ENCODE measurements at places on chromosomes 3 and 15.
A peak's percentile ranks its signal among the peaks of the same experiment; 100 is the strongest.

DNA sequence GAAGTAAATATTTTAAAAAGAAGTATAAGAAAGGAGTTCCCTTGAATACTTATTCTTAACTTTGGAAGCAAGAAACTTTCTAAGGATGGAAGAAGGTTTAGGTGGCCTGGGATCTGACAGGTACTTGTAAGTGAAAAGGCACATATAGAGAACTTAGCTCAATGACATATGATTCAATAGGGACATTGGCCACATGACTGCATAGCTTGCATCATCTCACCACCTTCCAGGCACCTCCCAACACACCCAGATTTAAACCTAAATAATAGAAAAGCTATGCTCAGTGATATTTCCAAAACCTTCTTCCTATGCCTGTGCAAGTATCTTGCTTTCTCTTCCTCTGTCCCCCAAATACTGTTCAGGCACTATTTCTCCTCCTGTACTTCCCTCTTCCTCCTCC is 4.7 kb upstream of the P2RY1 start:
- peaks cover 17% of the 10 kb centered on the region for H3K27me3 ChIP-seq
- H3K27ac ChIP-seq: no peak overlapping the region
- no peaks in the 10 kb centered on the region for H3K36me3 ChIP-seq
- no peaks in the 10 kb centered on the region for H3K4me1 ChIP-seq

- no peaks in the 10 kb centered on the region for H3K27me3 ChIP-seq
- H3K27ac ChIP-seq: peak overlapping the region; percentile 74
- peaks cover 17% of the 10 kb centered on the region for H3K4me1 ChIP-seq
- peak overlapping the region; percentile 79 for H3K4me3 ChIP-seq
- no peak for ATAC-seq
- peaks cover 23% of the 10 kb centered on the region for H3K36me3 ChIP-seq
These were observed 2.4 kb downstream of the GCHFR start for GRCh38 chr15:40766194-40766815.

DNA sequence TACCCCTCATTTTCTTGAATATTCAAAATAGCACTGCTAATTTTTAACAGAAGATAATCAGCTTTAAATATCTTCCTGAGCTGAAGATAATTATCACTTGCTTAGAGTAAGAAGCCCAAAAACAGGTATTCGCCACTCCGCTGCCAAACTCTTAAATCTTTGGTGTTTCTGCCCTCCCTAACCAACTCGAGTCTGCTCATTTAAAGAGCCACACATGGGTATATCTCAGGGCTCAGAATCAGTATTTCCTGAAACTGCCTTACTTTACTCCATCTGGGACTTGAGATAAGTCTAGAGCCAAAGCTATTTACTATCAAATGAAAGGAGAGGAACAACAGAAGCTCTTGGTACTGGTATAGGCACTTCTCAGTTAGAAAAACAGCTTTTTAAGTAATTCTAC is 10.8 kb downstream of the PDCD10 start:
- H3K27me3 ChIP-seq: no peaks in the 10 kb centered on the region
- H3K27ac ChIP-seq: no peak overlapping the region

DNA sequence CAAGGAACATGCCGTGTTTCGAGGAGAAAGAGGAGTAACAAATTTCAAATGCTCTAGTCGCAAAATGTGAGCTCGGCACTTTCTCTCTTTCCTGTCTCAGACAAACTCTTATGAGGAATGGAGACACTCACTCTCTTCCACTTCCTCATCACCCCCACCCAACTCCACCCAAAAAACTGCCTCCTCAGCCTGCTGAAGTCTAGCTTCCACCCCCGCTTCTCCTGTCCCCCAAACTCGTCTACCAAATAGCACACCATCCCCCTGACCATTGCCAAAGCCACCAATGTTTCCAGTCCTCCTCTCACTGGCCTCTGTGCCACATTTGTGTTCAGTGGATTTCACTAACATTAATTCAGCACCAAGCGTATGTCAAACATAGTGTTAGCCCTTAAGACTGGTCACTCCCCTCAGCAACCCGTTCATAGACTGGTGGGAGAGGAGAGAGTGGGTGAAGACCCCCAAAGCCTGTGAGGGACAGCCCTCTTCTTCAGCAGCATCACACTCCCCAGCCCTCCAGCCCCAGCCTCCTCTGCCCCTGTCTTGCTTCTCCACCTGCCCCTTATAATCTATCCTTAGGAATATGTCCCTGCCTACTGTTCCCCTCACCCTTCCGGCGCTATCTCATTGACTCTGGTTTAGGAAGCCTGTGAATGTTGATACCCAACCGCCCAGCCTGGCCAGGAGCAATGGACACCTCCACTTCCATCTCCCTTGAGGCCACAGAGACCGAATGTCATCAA is 77.3 kb downstream of the FAM174B start:
- no peak for ATAC-seq
- no peak overlapping the region for H3K4me3 ChIP-seq
- H3K27me3 ChIP-seq: peaks cover 24% of the 10 kb centered on the region
- H3K36me3 ChIP-seq: no peaks in the 10 kb centered on the region
- no peaks in the 10 kb centered on the region for H3K4me1 ChIP-seq

DNA sequence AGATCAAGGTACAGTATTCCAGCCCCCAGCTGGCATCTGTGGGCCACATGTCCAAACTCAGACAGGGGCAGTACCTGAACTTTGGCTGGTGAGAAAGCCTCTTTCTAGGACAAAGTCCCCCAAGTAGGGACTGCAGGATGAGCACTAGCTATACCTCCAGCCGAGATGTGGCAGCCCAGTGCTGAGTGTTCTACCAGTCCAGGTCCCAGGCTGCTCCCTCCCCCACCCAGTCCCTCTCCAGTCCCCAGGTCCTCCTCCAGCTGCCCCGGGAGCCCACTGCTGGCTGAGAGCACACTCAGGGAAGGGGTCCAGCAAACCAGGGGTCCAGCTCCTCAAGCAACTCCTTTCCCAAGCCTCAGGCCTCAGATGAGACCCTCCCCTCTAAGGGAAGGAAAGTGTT is 1.5 kb downstream of the SLC26A6 start:
- H3K27me3 ChIP-seq: no peaks in the 10 kb centered on the region
- no peak for ATAC-seq
- peak overlapping the region; percentile 77 for H3K4me3 ChIP-seq
- peaks cover 4% of the 10 kb centered on the region for H3K4me1 ChIP-seq
- no peak overlapping the region for H3K27ac ChIP-seq

GRCh38 chr3:131277836-131278497 is 103.6 kb upstream of the NUDT16 start:
- H3K4me3 ChIP-seq: no peak overlapping the region
- no peak overlapping the region for H3K27ac ChIP-seq
- H3K27me3 ChIP-seq: no peaks in the 10 kb centered on the region
- no peak for ATAC-seq
- H3K4me1 ChIP-seq: no peaks in the 10 kb centered on the region
